ENCODE measurements at places on chromosomes 2 and 18.
A peak's percentile ranks its signal among the peaks of the same experiment; 100 is the strongest.

- no peaks in the 10 kb centered on the region for H3K4me1 ChIP-seq
- DNase-seq, result no peak
- no peak overlapping the region for H3K27ac ChIP-seq
- H3K4me3 ChIP-seq, result no peak overlapping the region
Observed at GRCh38 chr2:214127571-214127970, 283.3 kb upstream of the VWC2L start.

DNA sequence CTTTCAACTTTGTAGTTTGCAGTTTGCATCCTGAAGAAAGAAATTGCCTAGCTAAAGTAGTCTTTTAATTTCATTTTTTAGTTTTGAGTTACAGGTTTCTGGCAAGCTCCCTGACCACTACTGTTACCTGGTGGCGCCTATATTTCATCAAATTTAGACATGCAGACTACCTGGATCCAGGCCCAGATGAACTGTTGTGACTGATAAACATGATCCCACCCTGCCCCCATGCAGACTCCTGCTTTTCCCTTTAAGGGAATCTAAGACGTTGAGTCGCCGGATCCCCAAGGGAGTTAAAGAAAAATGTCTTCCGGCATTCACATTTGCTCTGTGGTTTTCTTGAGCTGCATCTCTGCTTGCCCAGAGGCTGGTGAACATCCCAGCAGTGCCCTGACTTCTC lies 22.2 kb downstream of the METAP1D start:
- H3K4me3 ChIP-seq, result peak overlapping the region; percentile 17
- no peak overlapping the region for H3K27ac ChIP-seq
- H3K4me1 ChIP-seq, result no peaks in the 10 kb centered on the region

DNA sequence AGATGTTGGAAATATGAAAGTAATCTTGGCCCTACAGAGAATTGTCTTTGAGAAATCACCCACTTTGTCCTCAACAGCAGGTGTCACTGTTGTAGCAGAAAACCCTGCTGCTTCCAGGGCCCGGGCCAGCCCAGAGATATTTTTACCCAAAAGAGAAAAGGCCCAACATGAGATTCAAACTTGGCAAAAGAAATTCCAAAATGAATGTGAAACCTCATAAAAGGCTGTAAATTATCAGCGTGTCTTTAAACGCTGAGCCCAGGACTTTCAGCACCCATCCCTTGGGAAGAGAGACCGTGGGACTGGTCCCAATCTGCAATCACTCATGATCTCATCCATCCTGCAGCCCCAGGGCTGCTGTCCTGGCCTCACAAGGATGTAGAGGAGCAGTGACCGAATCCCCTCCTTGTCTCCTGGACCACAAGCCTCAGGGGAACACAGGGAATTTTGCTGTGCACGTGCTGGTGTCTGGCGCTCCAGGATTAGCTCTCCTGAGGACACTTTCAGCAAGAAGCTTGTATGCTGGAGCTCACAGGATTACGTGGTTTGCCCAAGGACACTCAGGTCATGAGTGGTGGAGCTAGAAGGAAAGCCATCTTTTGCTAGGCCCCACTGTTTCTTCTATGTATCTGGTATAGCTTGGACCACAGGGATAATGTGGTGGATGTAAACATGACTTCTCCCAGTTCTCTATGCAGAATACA lies 202.1 kb downstream of the RNF144A start:
- no peaks in the 10 kb centered on the region for H3K4me1 ChIP-seq
- no peaks in the 10 kb centered on the region for H3K36me3 ChIP-seq
- DNase-seq, result no peak
- H3K27me3 ChIP-seq, result no peaks in the 10 kb centered on the region
- no peak overlapping the region for H3K4me3 ChIP-seq

DNA sequence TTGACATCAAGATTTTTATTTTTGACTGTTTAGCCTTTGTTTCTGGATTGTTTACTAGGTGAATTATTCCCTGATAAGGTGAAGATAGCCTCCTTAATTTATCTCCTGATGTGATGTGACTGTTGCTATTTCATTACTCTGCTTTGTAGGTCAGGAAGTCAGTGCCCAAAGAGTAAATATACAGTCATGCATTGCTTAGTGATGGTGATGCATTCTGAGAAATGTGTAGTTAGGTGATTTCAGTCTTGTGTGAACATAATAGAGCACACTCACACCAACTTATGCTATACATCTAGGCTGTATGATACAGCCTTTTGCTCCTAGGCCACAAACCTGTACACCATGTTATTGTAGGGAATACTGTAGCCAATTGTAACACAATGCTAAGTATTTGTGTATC lies 102.4 kb upstream of the THUMPD2 start:
- H3K27ac ChIP-seq, result no peak overlapping the region
- H3K4me3 ChIP-seq, result no peak overlapping the region
- H3K4me1 ChIP-seq, result no peaks in the 10 kb centered on the region
- H3K36me3 ChIP-seq, result no peaks in the 10 kb centered on the region

GRCh38 chr18:29028560-29028959 lies 851.6 kb upstream of the CDH2 start:
- H3K27ac ChIP-seq, result no peak overlapping the region
- H3K4me1 ChIP-seq, result no peaks in the 10 kb centered on the region
- no peak overlapping the region for H3K4me3 ChIP-seq
- no peaks in the 10 kb centered on the region for H3K36me3 ChIP-seq
